ENCODE measurements at places on chromosomes 11 and 22. TPM values are rescaled to one million over a fixed set of nuclear protein-coding genes. Genes with fewer than 3 reads are reported as not detected.

DNA sequence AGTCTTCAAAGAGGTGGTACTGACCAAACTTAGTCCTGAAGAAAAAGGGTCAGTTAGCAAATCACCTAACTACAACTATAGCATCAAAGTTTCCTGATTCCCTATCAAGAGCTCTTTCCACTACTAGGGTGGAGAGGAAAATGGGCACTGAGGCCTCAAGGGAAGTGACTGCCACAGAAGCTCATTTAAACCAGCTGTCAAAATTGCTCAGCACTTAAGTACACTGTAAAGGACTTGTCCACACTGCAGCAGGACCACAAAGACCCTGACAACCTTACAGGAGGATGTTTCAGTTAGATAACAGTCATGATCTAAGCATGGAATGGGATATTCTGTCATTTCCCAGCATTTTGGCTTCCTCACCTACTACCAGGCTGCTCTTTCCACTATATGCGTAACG, 33.0 kb downstream of the FAM168A start:
- no peak for DNase-seq

- DNase-seq: peak; percentile 36
Observed at GRCh38 chr11:65389294-65389980, 3.0 kb downstream of the FRMD8 start.

DNA sequence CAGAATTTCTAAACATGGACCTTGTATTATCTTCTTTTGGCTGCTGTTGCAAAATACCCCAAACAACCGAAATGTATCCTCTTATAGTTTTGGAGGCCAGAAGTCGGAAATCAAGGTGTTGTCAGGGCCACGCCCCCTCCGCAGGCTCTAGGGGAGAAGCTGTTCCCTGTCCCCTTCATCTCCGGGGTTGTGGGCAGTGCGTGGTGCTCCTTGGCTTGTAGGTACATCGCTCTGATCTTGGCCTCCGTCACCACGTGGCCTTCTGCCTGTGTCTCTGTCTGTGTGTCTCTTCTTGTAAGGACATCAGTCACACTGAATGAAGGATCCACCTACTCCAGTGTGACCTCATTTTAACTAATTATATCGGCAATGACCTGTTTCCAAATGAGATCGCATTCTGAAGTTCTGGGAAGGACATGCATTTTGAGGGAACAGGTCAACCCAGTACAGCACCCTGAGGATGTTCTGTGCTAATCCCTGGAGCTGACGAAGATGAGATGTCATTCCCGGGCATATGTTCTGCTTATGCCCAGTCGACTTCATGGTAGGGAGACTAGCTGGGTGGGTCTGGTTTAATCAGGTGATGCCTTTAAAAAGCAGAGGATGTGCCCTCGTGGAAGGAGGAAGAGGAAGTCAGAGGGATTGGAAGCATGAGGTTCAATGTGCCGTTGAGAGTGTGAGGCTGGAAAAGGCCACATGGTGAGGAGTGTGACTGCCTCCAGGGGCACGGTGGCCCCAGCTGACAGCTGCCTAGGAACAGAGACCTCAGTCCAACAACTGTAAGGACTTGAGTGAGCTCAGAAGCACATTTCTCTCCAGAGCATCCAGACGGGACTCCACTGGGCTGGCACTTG, 531.1 kb downstream of the TBC1D22A start:
- DNase-seq: no peak

- DNase-seq: no peak
Observed at GRCh38 chr22:36208162-36208765, 6.7 kb upstream of the APOL4 start.

GRCh38 chr22:29870574-29870973, 12.4 kb upstream of the MTMR3 start:
- DNase-seq: no peak

GRCh38 chr22:32850591-32851517, 49.3 kb downstream of the TIMP3 start:
- no peak for DNase-seq

Gene SLC29A2
- 2.3 TPM for total RNA-seq

Gene CECR2
- total RNA-seq: 0.17 TPM

Gene TEX12
- not detected for total RNA-seq

Data from dermis blood vessel endothelial cell (primary cell).